EH (cell line): ENCODE measurements at places on chromosomes 2 and 18.

DNA sequence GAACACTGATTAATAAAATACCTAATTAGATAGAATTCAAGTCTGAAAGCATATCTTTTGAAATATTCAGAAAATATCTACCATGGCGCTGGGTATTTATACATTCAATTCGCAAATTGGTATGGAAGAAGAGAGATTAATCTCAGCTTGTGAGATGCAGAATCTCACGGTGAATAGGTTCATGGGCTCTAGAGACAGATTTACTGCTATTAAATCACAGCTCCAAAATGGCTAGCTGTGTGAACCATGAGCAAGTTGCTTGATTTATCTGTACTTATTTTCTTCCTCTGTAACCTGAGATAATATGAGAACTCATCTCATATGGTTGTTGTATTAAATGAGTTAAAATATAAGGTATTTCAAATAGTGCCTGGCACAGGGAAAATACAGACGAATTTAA lies 556.7 kb downstream of the FBXO15 start:
- no peak for DNase-seq

GRCh38 chr2:111897924-111898702 lies at the start of gene MERTK:
MERTK (plus strand) TSS chr2:111898607; CDS start chr2:111898736, 129 bp downstream.
- DNase-seq = peak; percentile 39

- DNase-seq = peak; percentile 50
These were observed 192.2 kb upstream of the HS6ST1 start for GRCh38 chr2:128510701-128511397.

- no peak for DNase-seq
These were observed 633.0 kb upstream of the TMEFF2 start for GRCh38 chr2:192827735-192828134.

GRCh38 chr2:725468-725867 lies 48.3 kb upstream of the TMEM18 start:
- no peak for DNase-seq

GRCh38 chr2:241128266-241128665 lies 21.0 kb downstream of the PASK start:
- no peak for DNase-seq

- no peak for DNase-seq
These were observed 471.0 kb upstream of the HNMT start for GRCh38 chr2:137493261-137493660.

DNA sequence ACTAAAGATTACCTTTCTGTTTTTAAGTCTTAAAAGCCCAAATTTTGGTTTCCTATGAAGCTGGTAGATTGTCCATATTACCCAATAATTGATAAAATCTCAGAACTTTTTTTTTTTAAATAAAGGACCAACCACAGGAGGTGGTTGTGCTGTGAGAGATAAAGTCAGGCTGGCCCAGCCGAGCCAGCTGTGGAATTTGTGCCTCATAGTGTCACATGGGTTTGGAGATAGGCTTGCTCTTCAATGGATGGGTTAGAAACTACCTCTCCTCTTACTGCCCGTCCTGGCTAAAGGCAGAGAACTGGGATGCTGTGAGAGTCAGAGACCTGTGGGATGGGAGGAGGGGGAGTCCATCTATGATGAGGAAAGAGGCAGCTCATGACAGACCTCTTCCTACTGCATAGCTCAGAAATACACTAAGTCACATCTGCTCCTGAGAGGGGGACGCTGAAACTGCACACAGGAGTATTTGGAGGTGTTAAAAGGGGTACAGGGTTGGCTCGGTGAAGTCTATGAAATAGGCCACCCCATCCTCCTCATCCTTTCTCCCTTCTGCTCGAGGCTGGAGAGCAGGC lies 99.7 kb upstream of the MGAT4A start:
- DNase-seq = no peak

GRCh38 chr2:145159676-145160075 lies 639.8 kb upstream of the ZEB2 start:
- no peak for DNase-seq

- DNase-seq = peak; percentile 49
These were observed 383.3 kb downstream of the RBM43 start for GRCh38 chr2:150878356-150878755.

DNA sequence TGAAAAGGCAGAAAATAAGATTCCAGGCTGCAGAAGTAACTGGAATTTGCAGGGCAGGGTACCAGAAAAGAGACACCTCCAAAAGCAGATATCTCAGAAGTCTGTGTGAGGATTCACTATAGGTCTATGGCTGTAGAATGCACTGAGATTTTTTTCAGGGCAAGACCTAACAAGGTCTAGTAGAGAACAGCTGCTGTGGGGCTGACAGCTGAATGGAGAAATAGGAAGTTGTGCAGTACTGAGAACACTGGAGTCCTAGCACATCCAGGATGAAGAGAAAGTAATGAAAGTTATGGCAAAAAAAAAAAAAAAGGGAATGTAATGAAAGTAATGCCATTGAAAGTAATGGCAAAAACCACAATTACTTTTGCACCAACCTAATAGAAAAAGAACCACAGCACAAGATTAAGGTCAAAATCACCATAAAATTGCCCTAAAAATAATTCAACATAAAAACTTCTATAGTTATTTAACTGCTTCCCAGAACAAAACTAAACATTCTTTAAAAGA lies 57.3 kb downstream of the CPO start:
- no peak for DNase-seq

GRCh38 chr2:31223026-31223425 lies 5.7 kb upstream of the CAPN14 start:
- DNase-seq = no peak

DNA sequence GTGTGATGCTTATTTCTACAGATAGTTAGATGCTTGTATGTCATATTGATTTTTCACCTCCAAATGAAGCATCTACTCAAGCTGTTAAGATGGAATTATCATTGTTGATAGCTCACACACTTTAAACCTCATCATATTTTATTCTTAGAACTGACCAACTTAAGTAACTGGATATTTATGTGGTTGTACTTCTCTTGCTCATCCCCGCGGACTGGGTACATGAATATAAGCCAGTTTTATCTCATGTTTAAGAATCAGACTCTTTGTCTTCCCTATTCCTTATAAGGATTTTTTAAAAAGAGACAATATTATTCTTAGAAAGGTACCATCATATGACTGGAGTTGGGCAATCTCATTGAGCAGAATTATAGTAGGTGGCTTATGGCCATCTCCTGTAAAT lies 358.7 kb downstream of the DSC3 start:
- DNase-seq = no peak

- DNase-seq = no peak
These were observed 56.7 kb downstream of the NEMP2 start for GRCh38 chr2:190477661-190478454.

DNA sequence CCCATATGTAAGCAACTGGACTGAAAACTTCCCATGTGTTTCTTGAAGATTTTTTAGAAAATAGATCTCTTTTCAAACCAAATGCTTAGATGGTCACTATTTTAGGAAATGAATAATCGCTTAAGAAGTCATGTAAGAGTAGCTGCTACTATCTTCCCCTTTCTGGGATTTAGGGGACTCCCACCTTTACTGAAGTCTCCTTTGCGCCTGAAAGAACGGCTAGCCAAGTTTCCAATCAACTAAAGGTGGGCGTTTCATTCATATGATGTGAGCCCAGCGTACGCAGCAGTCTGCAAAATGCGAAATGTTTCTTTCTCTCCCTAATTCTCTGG lies 1.1 kb downstream of the DIPK1C start:
- no peak for DNase-seq

DNA sequence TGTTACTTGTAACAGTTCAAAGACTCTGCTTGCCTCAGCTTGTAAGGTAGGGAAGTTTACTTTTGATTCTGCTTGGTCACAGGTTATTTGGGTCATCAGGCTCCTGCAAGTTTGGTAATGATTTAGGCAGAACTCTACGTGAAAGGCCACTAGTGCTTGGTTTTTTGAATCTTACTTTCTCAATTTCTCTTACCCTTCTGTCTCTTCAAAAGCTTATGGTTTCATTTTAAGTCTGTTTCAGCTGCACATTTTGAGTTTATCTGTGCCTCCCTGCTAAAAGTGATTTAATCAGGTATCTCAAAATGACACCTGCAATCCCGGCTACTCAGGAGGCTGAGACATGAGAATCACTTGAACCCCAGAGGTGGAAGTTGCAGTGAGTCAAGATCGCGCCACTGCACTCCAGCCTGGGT lies 26.3 kb upstream of the MOCOS start:
- DNase-seq = no peak

- DNase-seq = no peak
These were observed 11.1 kb upstream of the MTA3 start for GRCh38 chr2:42557306-42557705.

DNA sequence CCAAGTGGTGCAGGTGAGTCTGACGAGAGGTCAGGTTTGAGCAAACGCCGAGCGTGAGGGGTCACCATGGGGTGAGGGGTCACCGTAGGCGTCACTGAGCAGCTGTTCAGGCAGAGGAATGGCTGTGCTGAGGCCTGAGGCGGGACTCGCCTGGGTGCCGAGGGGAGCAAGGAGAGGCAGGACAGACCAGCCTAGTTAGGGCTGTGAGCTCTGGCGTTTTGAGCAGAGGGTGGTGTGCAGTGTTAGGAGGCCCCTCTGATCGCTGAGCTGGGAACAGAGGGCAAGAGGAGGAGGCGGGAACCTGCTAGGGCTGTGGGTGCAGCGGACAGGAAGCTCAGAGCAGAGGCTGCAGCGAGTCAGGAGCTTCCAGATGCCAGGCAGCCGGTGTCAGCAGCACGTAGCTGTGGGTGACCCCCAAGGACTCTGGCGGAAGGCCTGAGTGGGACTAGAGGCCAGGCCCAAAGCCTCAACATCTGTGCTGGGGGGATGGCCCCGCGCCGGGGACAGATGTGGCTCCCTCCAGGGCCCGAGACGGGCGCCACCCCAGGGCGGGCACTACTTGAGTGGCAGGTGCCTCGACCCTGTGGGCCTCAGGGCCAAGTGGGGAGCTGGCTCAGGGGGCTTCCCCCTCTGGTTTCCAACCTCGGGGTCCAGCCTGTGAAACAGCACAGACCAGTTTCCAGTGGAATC lies 55.7 kb downstream of the KCNG2 start:
- no peak for DNase-seq

- no peak for DNase-seq
These were observed 5.8 kb upstream of the DUSP2 start for GRCh38 chr2:96150791-96151594.

DNA sequence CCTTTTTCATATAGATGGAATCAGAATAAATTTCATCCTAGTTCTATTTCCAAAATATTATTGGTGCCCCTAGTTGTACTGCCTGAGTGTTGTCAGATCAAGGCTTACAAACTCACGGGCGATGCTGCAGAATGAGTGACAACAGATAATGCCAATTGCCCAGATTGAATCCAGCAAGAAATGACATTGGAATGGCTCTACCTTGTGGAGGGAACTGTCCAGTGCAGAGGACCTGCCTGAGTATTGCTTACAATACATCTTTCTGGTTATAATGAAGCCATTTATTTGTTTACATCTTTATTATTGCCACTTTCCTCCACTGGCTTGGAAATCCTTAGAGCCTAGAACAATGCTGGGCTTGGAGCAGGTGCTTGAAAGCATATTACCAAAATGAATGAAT lies 7.8 kb upstream of the IL1R2 start:
- DNase-seq = no peak

GRCh38 chr18:60092073-60092472 lies 192.3 kb downstream of the PMAIP1 start:
- DNase-seq = no peak

DNA sequence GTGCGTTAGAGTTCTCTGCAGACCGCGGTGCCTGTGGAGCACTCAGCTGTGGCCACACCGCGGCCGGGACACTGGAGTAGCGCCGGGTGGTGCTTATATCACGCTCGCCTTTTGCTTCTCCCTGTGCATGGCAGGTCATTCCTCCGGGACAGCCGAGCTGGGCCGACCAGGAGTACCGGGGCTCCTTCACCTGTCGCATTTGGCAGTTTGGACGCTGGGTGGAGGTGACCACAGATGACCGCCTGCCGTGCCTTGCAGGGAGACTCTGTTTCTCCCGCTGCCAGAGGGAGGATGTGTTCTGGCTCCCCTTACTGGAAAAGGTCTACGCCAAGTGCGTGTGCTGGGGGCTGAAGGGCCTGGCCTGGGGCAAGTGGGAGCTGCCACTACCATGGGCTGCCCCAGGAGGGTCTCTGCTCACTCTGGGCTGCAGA lies 4.2 kb downstream of the CAPN10 start:
- DNase-seq = no peak

- DNase-seq = no peak
These were observed 146.2 kb upstream of the OSR1 start for GRCh38 chr2:19504400-19505198.

DNA sequence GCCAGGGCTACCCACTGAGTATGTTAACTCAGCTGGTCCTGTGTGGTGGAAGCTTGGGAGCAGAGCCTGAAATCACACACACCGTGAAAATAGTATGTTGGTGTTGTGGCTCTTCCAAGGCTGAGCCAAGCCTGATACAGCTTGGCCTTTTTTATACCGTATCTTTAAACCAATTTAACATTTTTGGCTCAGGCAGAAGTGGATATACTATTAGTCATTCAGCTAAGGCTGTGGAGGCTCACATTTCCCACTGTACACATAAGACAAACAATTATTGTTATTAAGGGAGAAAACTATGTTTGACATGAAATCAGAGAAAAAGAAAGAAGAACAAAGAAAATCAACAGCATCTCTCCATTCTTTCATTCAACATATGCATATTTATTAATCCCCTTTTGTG lies 159.0 kb downstream of the BCL11A start:
- DNase-seq = peak; percentile 56

- peak; percentile 97 for DNase-seq
These were observed 5.1 kb downstream of the AGPS start for GRCh38 chr2:177397481-177398289.

GRCh38 chr2:174621323-174621722 lies 23.7 kb upstream of the WIPF1 start:
- DNase-seq = no peak

- no peak for DNase-seq
These were observed 3.7 kb upstream of the SIX3 start for GRCh38 chr2:44937688-44938240.

DNA sequence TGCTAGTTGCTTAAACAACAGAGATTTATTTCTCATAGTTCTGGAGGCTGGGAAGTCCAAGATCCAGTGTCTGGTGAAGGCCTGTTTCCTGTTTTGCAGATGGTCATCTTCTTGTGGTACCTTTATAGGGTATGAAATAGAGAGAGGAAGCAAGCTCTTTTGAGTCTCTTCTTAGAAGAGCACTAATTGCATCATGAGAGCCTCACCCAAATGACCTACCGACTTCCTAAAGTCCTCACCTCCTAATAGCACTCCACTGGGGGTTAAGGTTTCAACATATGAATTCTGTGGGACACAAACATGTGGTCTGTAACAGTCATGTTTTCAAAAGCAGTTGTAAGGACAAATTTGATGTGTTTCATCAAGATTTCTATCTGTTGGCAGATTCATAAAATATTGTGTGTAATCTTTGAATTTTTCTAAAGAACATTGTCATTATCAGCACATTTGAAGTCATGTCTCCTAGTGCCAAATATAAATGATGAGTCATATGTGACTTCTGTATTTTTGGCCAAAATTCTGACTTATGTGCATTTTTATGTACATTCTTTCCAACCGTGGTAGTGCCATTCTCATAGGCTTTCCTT lies 45.3 kb downstream of the CD28 start:
- peak; percentile 54 for DNase-seq

GRCh38 chr2:86314125-86314524 lies 23.3 kb downstream of the REEP1 start:
- no peak for DNase-seq
